ENCODE measurements at places on chromosomes 7 and 10.

GRCh38 chr10:97475936-97476594 lies 22.2 kb downstream of the MMS19 start:
- DNase-seq, result no peak

DNA sequence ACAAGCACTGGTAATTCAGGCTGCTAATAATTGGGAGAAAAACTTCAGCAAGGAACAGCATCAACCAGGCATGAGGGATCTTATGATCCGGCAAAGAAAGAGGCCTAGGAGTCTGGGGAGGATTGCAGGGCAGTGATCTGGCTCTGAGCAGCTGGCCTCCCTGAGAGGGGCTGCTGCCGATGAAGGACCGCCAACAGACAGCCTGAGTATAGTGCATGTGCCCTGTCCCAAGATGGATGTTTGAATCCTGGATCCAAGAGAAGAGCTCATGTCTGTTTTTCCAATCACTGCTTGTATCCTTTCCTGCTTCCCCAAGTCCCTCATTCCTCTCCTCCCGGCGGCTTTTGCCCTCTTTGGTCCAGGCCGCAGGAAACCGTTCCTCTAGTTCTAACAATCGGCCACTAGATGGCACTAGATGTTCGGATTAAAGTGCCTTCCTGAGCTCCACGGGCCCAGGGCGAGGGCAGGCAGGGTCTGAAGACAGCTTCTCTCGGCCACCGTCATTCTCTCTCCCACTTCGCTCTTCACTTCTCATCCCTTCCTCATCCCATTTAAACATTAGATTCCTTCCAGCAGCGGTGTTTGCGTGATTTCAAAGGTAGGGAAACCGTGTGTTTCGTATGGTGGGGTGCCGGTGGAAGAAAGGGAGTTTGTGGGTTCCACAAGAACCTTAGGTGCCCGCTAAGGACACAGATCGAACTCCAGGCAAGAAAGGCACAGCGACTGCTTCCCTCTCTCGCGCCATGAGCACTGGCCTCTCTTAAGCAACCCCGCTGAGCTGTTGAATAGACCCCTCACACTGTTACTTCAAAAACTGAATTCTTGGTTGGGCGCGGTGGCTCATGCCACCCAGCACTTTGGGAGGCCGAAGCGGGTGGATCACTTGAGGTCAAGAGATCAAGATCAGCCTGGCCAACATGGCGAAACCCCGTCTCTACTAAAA lies 82.4 kb downstream of the ADCYAP1R1 start:
- DNase-seq, result no peak

- no peak for DNase-seq
Observed at GRCh38 chr10:33352175-33352574, 17.7 kb upstream of the NRP1 start.

GRCh38 chr10:122590153-122590552 lies 29.6 kb downstream of the DMBT1 start:
- no peak for DNase-seq

DNA sequence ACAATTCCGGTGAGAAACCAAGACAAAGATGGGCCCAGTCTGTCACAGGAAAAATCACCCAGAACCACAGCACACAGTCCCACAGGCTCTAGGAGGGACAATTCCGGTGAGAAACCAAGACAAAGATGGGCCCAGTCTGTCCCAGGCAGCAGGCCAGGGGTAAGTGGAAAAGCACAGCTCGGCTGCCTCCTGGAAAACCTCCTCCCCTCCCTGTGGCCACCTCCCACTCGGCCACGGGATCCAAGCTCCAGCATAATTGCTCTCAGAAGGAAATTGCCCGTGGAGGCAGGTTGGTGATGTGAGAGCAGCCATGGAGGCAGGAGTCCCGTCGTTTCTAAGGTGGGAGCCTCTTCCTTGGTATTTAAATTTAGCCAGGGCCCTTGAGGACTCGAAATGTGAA lies 95.7 kb downstream of the PLXNA4 start:
- DNase-seq, result no peak

GRCh38 chr7:12601302-12601869 lies 30.9 kb downstream of the SCIN start:
- DNase-seq, result no peak

- DNase-seq, result no peak
Observed at GRCh38 chr7:153185936-153186335, 426.4 kb downstream of the ACTR3B start.

Data from activated T-helper 1 cell treated with Interleukin-2 at 50 U/mL for 16 hours (primary cell).